ENCODE measurements at places on chromosomes 5 and 9. TPM values are rescaled to one million over a fixed set of nuclear protein-coding genes. Genes with fewer than 3 reads are reported as not detected.

DNA sequence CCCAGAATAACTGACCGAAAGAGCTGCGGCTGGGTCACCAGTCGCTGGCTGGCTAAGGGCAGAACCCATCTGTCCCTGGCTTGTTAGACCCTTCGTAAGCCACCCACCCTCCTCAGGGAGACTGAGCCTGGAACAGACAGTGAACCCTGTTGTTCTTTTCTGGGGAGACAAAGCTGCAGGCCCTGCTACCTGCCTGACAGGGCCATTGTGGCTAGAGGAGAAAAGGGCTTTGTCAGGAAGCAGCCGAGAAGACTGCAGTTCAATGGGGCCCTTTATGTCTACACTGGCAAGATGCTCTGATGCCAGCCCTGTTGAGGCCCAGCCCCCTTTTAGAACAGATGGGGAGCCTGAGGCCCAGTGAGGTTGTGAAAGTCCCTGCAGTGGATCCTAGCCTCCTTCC lies 3.7 kb upstream of the NIPAL4 start:
- DNase-seq = no peak

DNA sequence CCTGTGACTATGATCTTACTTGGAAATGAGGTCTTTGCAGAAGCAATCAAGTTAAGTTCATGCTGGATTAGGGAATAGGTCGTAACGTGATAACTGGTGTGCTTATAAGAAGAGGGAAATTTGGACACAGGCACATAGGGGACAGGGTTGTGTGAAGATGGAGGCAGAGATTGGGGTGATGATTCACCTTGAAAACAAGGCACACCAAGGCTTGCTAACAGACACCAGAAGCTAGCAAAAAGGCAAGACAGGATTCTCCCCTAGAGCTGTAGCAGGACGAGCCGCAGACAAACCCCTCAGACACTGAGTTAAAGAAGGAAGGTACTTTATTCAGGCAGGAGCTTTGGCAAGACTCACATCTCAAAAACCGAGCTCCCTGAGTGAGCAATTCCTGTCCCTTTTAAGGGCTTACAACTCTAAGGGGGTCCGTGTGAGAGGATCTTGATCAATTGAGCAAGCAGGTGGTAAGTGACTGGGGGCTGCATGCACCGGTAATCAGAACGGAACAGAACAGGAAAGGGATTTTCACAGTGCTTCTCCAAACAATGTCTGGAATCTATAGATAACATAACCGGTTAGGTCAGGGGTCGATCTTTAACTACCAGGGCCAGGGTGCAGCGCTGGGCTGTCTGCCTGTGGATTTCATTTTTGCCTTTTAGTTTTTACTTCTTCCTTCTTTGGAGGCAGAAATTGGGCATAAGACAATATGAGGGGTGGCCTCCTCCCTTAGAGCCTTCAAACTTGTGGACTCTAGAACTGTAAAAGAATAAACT lies 57.5 kb upstream of the S1PR3 start:
- no peak for DNase-seq

DNA sequence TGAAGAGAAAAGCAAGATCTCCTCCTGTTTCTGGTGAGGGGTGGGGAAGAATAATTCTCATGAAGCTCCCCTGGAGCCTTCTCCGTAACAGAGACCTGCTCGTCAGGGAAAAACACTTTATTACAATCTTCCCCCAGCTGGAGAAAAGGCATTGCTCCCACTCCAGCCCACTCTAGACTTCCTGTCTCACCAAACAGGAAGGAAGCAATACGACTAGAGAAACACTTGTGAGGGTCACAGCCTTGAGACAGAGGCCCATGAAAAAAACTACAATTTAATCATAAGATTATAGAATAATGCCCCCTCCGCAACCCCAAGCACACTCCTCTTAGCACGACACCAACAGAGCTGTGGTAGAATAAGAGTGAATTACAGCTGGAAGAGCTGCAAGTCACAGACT lies 197.2 kb upstream of the S1PR3 start:
- DNase-seq = no peak

DNA sequence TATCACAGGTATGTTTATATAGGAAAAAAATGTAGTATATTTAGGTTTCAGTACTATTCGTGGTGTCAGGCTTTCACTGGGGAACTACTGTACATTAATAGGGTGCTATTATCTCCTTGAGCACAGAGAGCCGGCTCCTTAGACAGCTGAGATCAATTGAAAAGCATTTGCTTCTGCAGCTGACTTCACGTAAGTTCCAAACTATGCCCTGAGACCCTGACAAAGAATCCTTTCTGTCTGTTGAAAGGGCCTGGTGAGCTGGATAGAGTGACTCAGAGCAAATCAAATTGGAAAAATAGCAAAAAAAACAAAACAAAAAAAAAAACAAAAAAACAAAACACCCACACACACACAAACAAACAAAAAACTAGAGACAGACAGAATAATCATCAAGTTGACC lies 652.0 kb downstream of the MTRR start:
- no peak for DNase-seq

- no peak for DNase-seq
Observed at GRCh38 chr5:145294331-145294730, 540.8 kb downstream of the PRELID2 start.

The PCDHGA5 gene
- 0.59 TPM for polyA plus RNA-seq

The SLC25A48 gene
- polyA plus RNA-seq = not detected

The CCT5 gene
- polyA plus RNA-seq = 247 TPM

The MCIDAS gene
- polyA plus RNA-seq = not detected

The NCS1 gene
- 8.0 TPM for polyA plus RNA-seq

The C9orf50 gene
- not detected for polyA plus RNA-seq

The GALT gene
- polyA plus RNA-seq = 20.8 TPM

The PLPP7 gene
- 42.6 TPM for polyA plus RNA-seq

The SPATA31A3 gene
- polyA plus RNA-seq = not detected

The PPP2R2B gene
- polyA plus RNA-seq = 0.44 TPM
